ENCODE measurements at places on chromosomes 4 and X.

- DNase-seq = no peak
Observed at GRCh38 chrX:5084279-5084678, 1144.4 kb downstream of the NLGN4X start.

DNA sequence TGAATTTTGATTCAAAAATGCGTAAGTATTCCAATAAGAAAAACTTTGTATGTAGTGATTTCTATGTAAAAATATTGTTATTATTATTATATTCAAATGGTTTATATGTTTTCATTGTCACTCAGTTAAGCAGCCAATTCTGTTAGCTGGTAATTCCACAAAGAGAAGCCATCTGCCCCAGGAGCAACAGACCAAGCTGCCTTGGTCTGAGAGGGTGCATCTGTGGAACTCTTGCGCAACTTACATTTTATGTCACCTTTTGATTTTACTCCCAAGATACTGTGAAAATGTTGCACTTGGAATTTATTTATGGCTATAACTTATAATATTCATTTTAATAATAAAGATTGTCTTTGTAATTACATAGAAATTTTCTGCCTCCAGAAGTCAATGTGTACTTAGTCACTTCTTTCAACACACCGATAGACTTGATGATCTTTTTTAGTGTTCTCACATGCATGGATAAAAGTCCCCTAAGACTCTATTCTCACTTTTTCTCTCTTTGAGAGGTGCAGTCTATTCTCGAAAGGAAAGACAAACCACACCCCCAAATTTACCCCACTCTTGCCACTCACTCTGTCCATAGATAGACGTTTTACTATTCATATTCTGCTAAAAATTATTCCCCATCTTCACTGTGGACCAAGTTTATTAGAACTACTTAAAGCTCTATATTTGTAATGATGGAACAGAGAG, 30.6 kb downstream of the GPR174 start:
- no peak for DNase-seq

DNA sequence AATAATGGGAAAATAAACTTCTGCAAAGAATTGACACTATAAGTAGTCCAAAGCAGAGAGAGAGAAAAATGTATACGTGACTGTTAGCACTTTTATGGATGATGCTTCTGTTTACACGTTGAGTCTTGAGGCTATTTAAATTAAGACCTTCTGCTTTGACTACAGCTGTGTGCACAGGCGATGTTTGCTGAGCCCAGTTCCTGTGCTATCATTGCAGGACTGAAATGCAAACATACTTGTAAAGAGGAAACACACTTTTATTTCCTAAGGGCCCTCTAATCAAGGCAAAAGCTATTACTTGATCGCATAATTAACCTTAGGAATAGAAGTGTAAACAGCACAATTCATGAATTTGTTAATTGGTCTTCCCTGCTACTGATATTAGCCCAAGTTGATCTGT, 226.9 kb downstream of the FBXW7 start:
- no peak for DNase-seq

- no peak for DNase-seq
Observed at GRCh38 chr4:152229782-152230289, 306.1 kb downstream of the FBXW7 start.

DNA sequence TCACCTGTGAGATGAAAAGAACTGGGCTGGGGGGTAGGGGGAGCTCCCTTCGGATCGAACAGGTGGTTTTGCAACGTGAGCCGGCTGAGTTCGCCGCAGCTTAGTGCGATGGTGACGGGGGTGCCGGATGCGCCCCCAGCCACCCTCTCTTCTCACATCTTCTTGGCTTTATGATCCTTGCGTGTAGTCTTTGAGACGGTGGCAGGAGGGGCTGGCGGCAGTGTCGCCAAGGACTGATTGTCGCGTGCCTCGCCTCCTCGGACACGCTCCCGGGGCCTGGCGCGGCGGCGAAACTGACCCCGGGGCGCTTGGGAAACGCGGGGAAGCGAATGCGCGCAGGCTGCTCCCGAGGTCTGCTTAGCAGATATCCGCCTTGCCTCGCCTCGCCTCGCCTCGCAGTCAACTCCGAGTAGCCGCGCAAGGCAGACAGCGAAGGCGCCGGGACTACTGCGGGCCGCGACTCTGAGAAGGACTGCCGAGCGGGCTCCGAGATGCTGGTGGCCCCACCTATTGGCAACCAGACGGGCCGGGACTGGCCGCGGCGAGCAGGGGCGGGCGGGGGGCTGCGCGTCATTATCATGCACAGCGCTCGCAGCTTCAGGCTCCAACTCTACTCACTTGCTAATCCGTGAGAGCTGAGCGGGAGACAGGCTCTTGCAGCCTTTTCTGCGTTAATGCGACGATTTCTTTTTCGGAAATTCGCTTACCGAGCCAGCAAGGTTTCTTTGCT, 1.5 kb downstream of the GRID2 start:
- peak; percentile 7 for DNase-seq

DNA sequence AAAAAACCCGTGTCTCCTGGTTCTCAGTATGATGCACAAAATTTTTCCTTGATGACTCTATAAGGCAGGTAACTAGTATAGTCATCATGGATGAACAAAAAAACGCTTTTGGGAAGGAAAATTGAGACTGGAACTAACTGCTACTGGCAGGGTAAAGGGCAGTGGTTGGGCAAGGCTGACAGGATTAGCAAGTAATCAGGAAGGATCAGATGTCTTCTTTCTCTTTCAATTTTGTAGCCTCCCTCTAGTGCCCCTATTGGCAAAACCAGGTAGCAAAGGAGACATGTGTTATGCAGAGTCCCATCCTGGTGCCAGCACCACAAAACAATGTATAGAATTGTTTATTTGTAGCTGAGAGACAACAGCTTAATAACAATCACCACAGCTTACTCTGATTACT, 12.8 kb upstream of the SLITRK4 start:
- DNase-seq = peak; percentile 67

All from trophoblast cell (in vitro differentiated cells and primary cell).